Neural crest cell (in vitro differentiated cells): ENCODE measurements at places on chromosomes 12 and 14. TPM values are rescaled to one million over a fixed set of nuclear protein-coding genes. Genes with fewer than 3 reads are reported as not detected.

The WNT1 gene
- total RNA-seq = 1.2 and 2.1 TPM in 2 replicates

The LYZ gene
- total RNA-seq = 0.26 TPM in 1 of 2 replicates, not detected in the other

The RERG gene
- total RNA-seq = 0.61 and 1.1 TPM in 2 replicates

The WIF1 gene
- total RNA-seq = not detected in 2 replicates

The SNRPF gene
- 70.6 and 71.5 TPM in 2 replicates for total RNA-seq

The KRT82 gene
- not detected in 2 replicates for total RNA-seq

The AHNAK2 gene
- 1.4 TPM in 2 replicates for total RNA-seq

The SRP54 gene
- total RNA-seq = 43.1 and 46.8 TPM in 2 replicates

The CLEC4A gene
- total RNA-seq = not detected in 2 replicates

The TAS2R10 gene
- total RNA-seq = 1.1 and 1.2 TPM in 2 replicates

The RTL1 gene
- 0.09 and 0.18 TPM in 2 replicates for total RNA-seq

The TMTC1 gene
- total RNA-seq = 13.1 and 13.2 TPM in 2 replicates

The CLEC14A gene
- not detected in 2 replicates for total RNA-seq

The TRIM9 gene
- total RNA-seq = 19.7 and 21.9 TPM in 2 replicates

The TEX52 gene
- total RNA-seq = 0.25 TPM in 1 of 2 replicates, not detected in the other

The FAM90A1 gene
- not detected in 2 replicates for total RNA-seq

The KCNMB4 gene
- total RNA-seq = 6.1 and 6.9 TPM in 2 replicates

The SLCO1C1 gene
- total RNA-seq = 0.36 and 1.5 TPM in 2 replicates

The ARHGDIB gene
- total RNA-seq = 1.2 and 1.5 TPM in 2 replicates

The SIX1 gene
- 0.44 and 0.48 TPM in 2 replicates for total RNA-seq

The ACRBP gene
- 1.9 and 2.4 TPM in 2 replicates for total RNA-seq

The IL23A gene
- 0.23 TPM in 1 of 2 replicates, not detected in the other for total RNA-seq

The ATF1 gene
- 25.0 and 31.7 TPM in 2 replicates for total RNA-seq

The DAO gene
- total RNA-seq = not detected in 2 replicates

The UNC79 gene
- 2.2 and 2.3 TPM in 2 replicates for total RNA-seq

The TMEM132C gene
- 10.6 and 10.9 TPM in 2 replicates for total RNA-seq

The SSTR1 gene
- not detected in 2 replicates for total RNA-seq

The PYGL gene
- 45.2 and 45.3 TPM in 2 replicates for total RNA-seq

The AMIGO2 gene
- total RNA-seq = 4.8 and 5.4 TPM in 2 replicates

The GPR84 gene
- total RNA-seq = not detected in 2 replicates

The BICD1 gene
- total RNA-seq = 49.1 and 49.5 TPM in 2 replicates

The FLRT2 gene
- total RNA-seq = 13.5 and 14.9 TPM in 2 replicates

The AJUBA gene
- total RNA-seq = 32.8 and 33.1 TPM in 2 replicates

The ARHGAP9 gene
- total RNA-seq = 0.56 and 1.0 TPM in 2 replicates

The TSHR gene
- total RNA-seq = not detected in 2 replicates

The GZMB gene
- not detected in 2 replicates for total RNA-seq

The DYRK2 gene
- 47.3 and 48.1 TPM in 2 replicates for total RNA-seq

The PHLDA1 gene
- total RNA-seq = 29.3 and 30.9 TPM in 2 replicates

The KRT78 gene
- total RNA-seq = not detected in 2 replicates

The BMP4 gene
- total RNA-seq = 1.1 and 1.3 TPM in 2 replicates

The CLEC4C gene
- not detected in 2 replicates for total RNA-seq

The AQP2 gene
- total RNA-seq = not detected in 2 replicates

The LTBP2 gene
- total RNA-seq = 0.93 and 1.3 TPM in 2 replicates

The AMDHD1 gene
- total RNA-seq = 0.18 and 0.30 TPM in 2 replicates

The LHX5 gene
- 1.5 and 1.8 TPM in 2 replicates for total RNA-seq

The TMEM119 gene
- 0.72 and 1.0 TPM in 2 replicates for total RNA-seq
